Mesenteric fat pad (tissue), 1 donor: ENCODE measurements at places on chromosomes 3 and 15. TPM values are rescaled to one million over a fixed set of nuclear protein-coding genes. Genes with fewer than 3 reads are reported as not detected.

DNA sequence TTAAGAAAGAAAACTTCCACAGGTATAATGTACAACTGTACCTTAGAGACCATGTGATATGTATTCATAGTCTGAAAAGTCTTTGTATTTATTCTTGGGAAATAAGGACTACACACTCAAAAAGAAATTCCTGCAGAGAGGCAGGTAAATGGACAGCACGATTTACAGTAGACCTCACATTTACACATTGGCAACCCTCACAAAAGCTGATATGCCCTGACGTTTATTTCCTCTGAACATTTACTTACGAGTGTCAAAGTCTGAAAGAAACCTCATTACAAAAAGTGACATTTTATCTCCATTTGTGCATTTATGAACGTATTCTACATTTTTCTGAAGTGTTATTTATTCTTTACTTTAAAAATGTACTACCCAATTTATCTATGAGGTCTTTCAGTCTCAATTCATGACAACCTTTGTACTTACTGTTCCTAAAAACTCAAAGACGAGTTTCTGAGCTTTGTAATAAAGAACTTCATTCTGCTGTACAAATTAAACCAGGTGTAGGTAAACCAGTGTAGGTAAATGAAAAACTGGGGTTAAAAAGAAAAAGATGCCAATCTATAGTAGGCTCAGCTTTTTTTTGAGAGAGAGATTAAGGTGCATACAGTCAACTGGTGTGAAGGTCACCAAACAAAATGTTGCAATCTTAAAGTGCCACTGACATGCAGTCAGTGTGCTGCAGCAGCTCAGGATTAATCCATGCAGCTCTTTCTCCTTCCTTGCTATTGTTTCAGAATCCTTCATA, 44.3 kb downstream of the THRB start:
- DNase-seq, result no peak

GRCh38 chr15:45637552-45638033, 2.8 kb downstream of the SQOR start:
- no peak for DNase-seq

- DNase-seq, result no peak
These were observed 626 bp downstream of the SEC62 start for GRCh38 chr3:169966951-169967915.

- DNase-seq, result no peak
These were observed 94.7 kb upstream of the TUSC7 start for GRCh38 chr3:116614795-116615362.

DNA sequence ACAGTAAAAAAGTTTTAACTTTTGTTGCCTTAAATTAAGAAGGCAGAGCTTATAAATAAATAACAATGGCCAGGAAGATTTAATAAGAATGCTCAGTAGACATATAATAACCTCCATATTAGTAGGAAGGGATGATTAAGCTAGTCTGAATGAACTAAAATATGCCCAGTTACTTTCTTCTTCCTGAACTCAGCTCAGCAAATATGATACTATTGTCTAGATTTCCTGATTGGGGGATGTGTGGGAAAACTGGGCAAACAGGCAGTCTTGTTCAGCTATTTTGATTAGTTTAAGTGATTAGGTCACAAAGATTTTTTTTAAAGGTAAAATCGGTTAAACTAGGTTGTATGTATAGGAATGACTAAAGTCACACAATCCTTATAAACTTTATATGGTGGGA, 167.2 kb upstream of the SLC2A2 start:
- DNase-seq, result no peak

DNA sequence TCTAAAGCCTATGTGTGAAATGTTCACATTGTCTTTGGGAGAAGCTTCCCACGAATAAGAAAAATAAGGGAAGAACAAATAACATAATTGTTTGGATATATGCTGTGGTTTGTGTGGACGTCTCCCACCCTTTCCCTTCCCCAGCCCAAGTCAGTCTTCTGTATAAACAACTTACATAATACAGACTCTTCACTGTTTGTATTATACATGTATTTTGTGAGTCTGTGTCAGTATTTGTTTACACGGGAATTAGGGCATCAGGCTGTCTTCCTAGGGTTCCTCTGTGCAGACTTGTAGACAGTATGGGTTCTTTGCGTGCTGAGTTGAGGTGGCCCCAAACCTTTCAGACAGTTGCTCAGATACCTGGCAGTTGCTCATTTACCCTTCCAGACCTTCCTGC, 103.4 kb downstream of the IGF1R start:
- no peak for DNase-seq

DNA sequence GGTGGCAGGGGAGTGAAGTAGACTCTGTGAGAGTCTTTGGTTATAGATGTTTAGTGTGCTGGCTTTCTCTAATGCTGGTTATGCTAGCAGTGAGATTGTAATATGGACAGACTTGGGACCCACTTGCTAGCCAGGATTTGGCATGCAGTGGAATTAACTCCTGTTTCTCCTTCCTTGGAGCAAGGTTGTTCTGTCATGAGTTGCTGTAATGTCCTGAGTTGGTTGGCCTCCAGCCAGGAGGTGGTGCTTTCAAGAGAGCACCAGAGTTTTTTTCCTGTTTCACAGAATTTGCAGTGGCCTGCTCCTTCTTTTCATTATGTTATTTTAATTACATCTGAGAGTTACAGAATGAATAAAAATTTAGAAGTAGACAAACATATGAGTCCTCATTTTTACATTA, 88.1 kb upstream of the PXYLP1 start:
- DNase-seq, result no peak

- DNase-seq, result no peak
These were observed 1.3 kb upstream of the TRIP4 start for GRCh38 chr15:64386291-64386690.

GRCh38 chr3:159776779-159777178, 211.9 kb upstream of the IL12A start:
- DNase-seq, result no peak

GRCh38 chr3:178385280-178385952, 150.8 kb upstream of the KCNMB2 start:
- no peak for DNase-seq

DNA sequence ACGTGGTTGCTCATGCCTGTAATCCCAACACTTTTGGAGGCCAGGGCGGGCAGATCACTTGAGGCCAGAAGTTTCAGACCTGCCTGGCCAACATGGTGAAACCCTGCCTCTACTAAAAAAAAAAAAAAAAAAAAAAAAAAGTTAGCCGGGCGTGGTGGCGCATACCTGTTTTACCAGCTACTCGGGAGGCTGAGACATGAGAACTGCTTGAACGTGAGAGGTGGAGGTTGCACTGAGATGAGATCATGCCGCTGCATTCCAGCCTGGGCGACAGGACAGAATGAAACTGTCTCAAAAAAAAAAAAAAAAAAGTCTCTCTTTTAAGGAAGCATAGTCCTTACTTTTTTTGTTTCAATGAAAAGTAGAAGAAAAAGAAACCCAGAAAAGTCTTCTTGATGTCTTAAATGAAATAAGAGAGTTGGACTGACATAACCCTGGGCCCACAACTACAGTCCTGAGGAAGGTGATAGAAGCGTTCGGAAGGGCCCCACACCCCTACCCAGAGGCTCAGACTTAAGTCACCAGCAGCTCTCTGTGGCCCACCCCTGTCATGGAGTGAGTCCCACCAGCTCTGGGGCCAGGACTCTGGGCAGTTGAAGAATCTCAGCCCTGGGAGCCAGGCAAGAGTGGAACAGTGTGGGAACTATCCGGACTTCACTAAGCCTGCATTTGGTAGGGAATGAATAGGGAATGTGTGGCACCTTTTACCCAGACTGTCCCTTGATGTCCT, 2.6 kb downstream of the NME9 start:
- no peak for DNase-seq

- no peak for DNase-seq
These were observed 14.4 kb upstream of the TMC3 start for GRCh38 chr15:81388436-81388770.

GRCh38 chr3:114418724-114419543, 125.1 kb downstream of the TIGIT start:
- DNase-seq, result no peak

DNA sequence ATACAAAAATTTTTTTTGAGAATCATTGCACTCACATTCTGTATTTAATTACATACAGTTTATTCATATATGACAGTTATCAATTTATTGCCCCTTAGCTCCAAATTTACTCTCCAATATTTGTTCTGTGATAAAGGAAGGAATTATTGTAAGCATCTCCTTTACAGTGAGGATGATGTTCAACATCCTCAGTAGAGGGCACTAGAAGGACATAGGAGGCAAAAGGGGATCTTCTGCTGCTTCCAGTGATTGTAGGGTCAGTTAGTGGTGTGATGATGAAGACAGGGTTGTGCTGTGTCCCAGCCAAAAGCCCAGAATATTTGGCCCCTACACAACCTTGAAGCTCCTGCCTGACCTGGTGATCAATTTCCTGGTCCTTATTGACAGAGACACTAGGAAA, 89.9 kb upstream of the DCBLD2 start:
- no peak for DNase-seq

DNA sequence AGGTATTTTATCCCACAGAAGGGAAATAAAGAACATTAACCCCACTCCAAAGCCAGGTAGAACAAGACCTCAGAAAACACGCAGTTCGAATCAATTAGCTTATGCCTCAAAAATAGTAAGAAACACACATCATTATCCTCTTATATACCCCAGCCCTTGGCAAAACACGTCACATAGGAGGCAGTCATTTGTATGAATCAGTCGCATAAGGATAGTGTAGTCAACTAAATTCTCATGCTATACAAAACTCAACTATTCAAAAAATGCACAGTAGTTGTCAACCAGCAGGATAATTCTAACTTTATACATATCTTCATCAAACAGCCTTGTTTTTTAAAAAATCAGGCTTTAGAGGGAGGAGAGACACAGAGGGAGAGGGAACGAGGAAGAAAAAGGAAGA, 298.4 kb downstream of the FOXP1 start:
- no peak for DNase-seq

DNA sequence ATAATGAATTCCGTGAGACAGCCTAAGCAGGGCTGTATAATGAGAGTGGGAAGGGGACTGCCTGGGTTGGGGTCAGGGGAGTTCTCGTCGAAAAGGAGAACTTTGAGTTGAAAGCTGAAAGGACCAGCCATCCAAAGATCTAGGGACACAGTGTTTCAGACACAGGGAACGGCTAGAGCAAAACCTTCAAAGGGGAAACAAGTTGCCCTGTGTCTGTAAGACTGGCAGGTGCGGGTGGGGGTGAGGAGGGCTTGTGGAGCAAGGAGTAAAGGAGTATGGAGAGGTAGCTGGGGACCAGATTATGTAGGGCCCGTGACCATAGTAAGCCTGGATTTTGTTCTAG, 1.3 kb upstream of the SRP14 start:
- DNase-seq, result no peak

- DNase-seq, result no peak
These were observed 106.6 kb upstream of the PTPRG start for GRCh38 chr3:61454801-61455200.

GRCh38 chr15:81265256-81265943, 58.5 kb downstream of the STARD5 start:
- DNase-seq, result no peak

GRCh38 chr3:171407759-171408158, 52.4 kb downstream of the TNIK start:
- no peak for DNase-seq

GRCh38 chr3:112807685-112808084, 39.0 kb downstream of the CD200R1L start:
- DNase-seq, result no peak

DNA sequence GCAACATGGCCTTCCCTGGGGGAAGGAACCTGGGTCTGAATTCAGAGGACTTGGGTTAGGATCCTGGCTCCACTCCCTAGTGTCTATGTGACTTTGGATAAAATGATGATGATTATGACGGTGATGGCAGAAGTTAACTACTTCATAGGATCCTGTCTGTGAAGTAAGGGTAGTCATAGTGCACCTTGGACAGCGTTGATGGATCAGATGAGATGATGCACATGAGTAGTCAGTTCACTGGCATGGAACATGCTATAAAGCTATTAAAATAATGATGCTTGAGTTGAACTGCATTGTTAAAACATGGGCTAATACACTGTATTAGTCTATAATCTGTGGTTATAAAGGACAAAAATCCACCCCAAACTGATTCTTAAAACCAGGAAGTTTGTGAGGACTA, 62.0 kb downstream of the EEFSEC start:
- DNase-seq, result no peak

- DNase-seq, result no peak
These were observed at the start of gene GRK7 for GRCh38 chr3:141763088-141763750. Gene GRK7, plus strand, starts transcription at chr3:141763408. Its CDS starts 14,877 bp downstream, at chr3:141778285.

DNA sequence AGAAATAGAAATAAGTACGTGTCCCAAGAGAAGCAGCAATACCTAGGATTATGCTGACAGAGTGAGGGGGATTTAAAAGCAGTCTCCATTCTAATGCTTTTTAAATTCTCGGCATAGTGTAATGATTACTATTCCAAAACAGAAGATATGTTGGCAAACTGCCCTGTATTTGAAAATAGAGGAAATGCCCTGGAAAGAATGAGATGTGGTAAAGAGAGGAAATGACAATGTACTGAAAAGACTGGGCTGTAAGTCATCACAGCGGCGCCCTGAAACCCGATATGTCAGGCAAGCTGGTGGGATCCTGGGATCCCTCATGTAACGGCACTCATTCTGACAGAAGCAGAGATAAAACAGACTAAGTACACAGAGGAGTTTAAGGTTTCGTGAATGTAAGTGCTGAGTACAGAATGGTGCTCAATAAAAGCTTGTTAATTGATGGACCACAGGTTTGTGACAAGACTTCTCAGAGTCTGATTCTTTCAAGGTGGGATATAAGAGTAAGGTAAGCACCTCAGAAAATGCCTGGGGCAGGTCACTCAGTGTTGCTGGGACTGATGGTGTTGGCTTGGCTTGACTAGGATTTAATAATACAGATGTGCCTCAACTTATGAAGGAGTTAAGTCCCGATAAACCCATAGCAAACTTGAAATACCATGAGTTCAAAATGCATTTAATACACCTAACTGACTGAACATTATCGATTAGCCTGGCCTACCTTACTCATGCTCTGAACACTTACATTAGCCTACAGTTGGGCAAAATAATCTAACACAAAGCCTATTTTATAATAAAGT, 91.4 kb downstream of the NFKBIZ start:
- DNase-seq, result no peak

- no peak for DNase-seq
These were observed 252.4 kb upstream of the CCDC54 start for GRCh38 chr3:107124885-107125284.

Gene GPR27
- 1.5 TPM for total RNA-seq

Gene WNT5A
- total RNA-seq, result 1.7 TPM

Gene NAALADL2
- total RNA-seq, result 12.5 TPM

Gene SSUH2
- 0.45 TPM for total RNA-seq

Gene SLCO3A1
- 25.9 TPM for total RNA-seq

Gene DNAJA4
- total RNA-seq, result 21.4 TPM

Gene SPINT1
- 2.7 TPM for total RNA-seq

Gene CACNA2D2
- total RNA-seq, result 0.45 TPM

Gene CYP8B1
- total RNA-seq, result not detected

Gene SLC2A2
- total RNA-seq, result 0.26 TPM

Gene KBTBD13
- not detected for total RNA-seq

Gene HHATL
- total RNA-seq, result 0.48 TPM

Gene GP9
- total RNA-seq, result not detected
